ENCODE measurements at places on chromosomes 6 and 20.

GRCh38 chr6:5084781-5085647, at the start of gene PPP1R3G:
TSS of gene PPP1R3G (plus strand) at chr6:5085341. CDS start at chr6:5085486, 145 bp downstream.
- DNase-seq: no peak

GRCh38 chr6:845566-845965, 152.6 kb upstream of the EXOC2 start:
- DNase-seq: no peak

GRCh38 chr6:167394339-167394738, 69.5 kb downstream of the TTLL2 start:
- DNase-seq: no peak

GRCh38 chr20:47782076-47782475, 3.2 kb downstream of the SULF2 start:
- no peak for DNase-seq

GRCh38 chr6:97915537-97915936, 632.5 kb upstream of the MMS22L start:
- no peak for DNase-seq

GRCh38 chr20:40953856-40954255, 74.8 kb upstream of the TOP1 start:
- no peak for DNase-seq

DNA sequence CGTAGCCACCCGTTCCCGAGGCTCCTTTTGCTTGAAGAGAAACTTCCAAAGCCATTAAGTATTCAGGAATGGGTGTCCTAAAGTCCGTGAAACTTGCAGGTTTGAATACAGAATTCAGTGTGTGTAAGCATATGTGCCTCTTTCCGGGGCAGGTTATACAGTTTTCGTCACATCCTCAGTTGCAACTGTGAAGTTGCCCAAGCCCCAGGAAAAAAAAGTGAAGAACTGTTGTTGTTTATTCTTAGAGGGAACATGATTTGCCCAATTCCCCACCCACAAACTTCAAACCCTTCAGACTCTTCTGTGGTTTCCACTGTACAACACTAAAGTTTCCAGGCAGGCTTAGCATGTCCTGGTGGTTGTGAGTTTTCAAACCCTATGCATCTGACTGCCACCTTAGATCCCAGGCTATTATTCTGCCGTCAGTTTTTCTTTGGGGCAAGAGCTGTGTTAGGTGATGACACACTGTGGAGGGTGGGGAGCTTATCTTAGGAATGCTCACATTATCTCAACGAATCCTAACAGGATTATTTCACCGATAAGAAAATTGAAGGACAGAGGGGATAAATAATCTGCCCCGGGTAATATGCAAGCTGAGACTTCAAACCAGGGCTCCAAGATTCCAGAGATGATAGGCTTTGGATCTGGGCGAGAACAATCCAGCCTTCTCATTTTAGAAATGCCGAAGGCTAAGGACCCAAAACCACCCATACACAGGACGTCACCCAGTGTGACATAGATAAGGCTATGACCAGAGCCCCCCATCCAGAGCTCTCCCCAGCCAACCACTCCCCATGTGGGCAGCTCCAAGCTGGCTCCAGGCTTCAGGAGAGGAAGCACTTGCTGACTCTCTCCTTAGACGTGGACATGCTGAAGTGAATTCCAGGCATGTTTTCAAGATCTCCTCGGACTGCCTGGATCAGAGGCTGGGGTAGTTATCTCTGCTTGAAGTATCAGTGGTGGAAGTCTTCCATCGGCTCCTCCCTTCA, 81.7 kb upstream of the AFDN start:
- DNase-seq: no peak

GRCh38 chr20:409697-410559, 1.8 kb downstream of the RBCK1 start:
- DNase-seq: no peak
